Activated CD8-positive, alpha-beta T cell treated with anti-CD3 and anti-CD28 coated beads for 36 hours (primary cell): ENCODE measurements at places on chromosomes 12 and 14. TPM values are rescaled to one million over a fixed set of nuclear protein-coding genes. Genes with fewer than 3 reads are reported as not detected.

GYS2 gene
- total RNA-seq = not detected

- H3K4me3 ChIP-seq = no peak overlapping the region
- no peaks in the 10 kb centered on the region for H3K27me3 ChIP-seq
- no peak overlapping the region for H3K27ac ChIP-seq
- H3K36me3 ChIP-seq = peaks cover 12% of the 10 kb centered on the region
These were observed 2.9 kb upstream of the KLHL42 start for GRCh38 chr12:27777141-27777540.

SLC6A12 gene
- not detected for total RNA-seq

- peaks cover 74% of the 10 kb centered on the region for H3K4me1 ChIP-seq
- no peaks in the 10 kb centered on the region for H3K27me3 ChIP-seq
- peak overlapping the region; percentile 92 for H3K27ac ChIP-seq
- no peaks in the 10 kb centered on the region for H3K36me3 ChIP-seq
- H3K4me3 ChIP-seq = peak overlapping the region; percentile 81
- peak; percentile 35 for DNase-seq
These were observed 80.4 kb upstream of the KCNA1 start for GRCh38 chr12:4829161-4829792.

- H3K36me3 ChIP-seq = peaks cover 37% of the 10 kb centered on the region
- peak; percentile 64 for DNase-seq
- no peaks in the 10 kb centered on the region for H3K27me3 ChIP-seq
- H3K4me1 ChIP-seq = peaks cover 63% of the 10 kb centered on the region
- H3K4me3 ChIP-seq = peak overlapping the region; percentile 92
These were observed 1.4 kb upstream of the FOXN3 start for GRCh38 chr14:89418452-89418851.

PUS1 gene
- 71.7 TPM for total RNA-seq

DNA sequence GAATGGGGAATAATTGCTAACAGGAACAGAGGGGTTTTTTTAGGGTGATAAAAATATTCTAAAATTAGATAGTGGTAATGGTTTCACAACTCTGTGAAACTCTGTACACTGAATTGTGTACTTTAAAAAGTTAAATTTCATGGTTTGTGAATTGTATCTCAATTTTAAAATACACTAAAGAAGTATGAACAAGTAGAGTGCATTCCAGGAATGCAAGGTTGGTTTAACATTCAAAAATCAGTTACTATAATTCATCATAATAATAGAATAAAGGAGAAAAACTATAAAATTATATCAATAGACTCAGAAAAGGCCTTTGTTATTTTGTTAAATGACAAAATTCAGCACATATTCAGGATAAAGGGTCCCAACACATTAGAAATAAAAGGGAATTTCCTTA is 11.1 kb upstream of the BATF start:
- no peak overlapping the region for H3K27ac ChIP-seq
- no peaks in the 10 kb centered on the region for H3K27me3 ChIP-seq
- H3K4me3 ChIP-seq = no peak overlapping the region
- DNase-seq = no peak

DNA sequence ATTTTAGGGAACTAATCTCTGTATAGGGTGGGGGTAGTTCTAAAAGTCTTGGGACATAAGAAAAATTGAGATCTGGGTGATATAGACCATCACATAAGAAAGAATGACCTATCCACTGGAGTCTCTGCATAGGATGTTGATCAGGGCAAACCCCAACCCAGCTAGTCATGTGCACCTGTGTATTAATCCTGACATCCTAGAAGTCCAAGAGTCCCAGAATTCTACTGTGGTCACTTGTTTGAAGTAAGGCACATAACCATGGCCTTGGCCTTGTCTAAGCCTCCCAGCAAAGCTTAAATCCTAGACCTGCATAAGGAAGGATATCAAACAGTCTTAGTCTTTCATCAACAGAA is 334.1 kb upstream of the DCN start:
- no peak overlapping the region for H3K4me3 ChIP-seq
- H3K27ac ChIP-seq = no peak overlapping the region
- no peaks in the 10 kb centered on the region for H3K4me1 ChIP-seq
- no peaks in the 10 kb centered on the region for H3K36me3 ChIP-seq

TSPAN11 gene
- not detected for total RNA-seq

DNA sequence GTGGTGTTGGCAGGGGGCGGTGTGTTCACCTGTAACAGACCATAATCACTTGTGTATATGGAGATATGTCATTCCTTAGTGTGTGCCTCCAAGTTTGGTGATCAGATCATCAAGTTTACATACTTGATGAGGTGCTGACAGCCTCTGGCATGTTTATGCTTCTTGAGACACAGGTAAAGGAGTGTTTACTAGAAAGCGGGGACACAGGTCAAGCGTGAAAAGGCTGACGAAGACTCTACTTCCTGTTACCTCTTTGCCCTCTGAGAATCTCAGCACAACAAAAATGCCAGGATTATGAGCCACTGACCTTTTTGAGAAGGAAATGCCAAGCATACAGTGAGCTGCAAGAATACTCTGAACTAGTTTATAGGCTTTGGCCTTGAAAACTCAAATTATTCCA is 29.6 kb downstream of the PRDM4 start:
- no peak overlapping the region for H3K4me3 ChIP-seq
- H3K4me1 ChIP-seq = no peaks in the 10 kb centered on the region
- no peak for DNase-seq
- peaks cover 25% of the 10 kb centered on the region for H3K36me3 ChIP-seq

DNA sequence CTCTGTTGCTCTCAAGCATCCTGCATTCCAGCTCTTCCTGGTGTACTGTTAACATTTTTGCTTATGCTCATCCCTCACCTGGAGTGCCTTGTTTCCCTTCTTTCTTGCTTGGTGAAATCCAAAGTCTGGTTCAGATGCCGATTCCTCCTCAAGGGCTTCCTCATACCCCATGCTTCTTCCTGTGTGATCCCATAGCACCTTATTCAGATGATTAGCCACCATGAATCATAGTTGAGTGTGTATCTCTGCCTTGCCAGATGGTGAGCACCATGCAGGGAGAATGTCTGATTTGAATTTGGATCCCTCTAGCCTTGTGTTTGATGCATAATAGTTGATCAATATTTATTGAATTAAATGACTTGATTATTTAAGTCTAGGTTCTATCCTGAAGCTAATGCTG is 39.4 kb upstream of the ANO4 start:
- no peaks in the 10 kb centered on the region for H3K27me3 ChIP-seq
- no peak overlapping the region for H3K27ac ChIP-seq
- H3K4me1 ChIP-seq = no peaks in the 10 kb centered on the region
- H3K4me3 ChIP-seq = no peak overlapping the region
- no peak for DNase-seq

- DNase-seq = peak; percentile 34
- H3K4me3 ChIP-seq = peak overlapping the region; percentile 6
- H3K36me3 ChIP-seq = peaks cover 1% of the 10 kb centered on the region
- peaks cover 15% of the 10 kb centered on the region for H3K4me1 ChIP-seq
- H3K27me3 ChIP-seq = no peaks in the 10 kb centered on the region
- peak overlapping the region; percentile 68 for H3K27ac ChIP-seq
These were observed 24.1 kb downstream of the DMAC2L start for GRCh38 chr14:50335989-50336824.

CPNE8 gene
- total RNA-seq = 1.7 TPM

DNA sequence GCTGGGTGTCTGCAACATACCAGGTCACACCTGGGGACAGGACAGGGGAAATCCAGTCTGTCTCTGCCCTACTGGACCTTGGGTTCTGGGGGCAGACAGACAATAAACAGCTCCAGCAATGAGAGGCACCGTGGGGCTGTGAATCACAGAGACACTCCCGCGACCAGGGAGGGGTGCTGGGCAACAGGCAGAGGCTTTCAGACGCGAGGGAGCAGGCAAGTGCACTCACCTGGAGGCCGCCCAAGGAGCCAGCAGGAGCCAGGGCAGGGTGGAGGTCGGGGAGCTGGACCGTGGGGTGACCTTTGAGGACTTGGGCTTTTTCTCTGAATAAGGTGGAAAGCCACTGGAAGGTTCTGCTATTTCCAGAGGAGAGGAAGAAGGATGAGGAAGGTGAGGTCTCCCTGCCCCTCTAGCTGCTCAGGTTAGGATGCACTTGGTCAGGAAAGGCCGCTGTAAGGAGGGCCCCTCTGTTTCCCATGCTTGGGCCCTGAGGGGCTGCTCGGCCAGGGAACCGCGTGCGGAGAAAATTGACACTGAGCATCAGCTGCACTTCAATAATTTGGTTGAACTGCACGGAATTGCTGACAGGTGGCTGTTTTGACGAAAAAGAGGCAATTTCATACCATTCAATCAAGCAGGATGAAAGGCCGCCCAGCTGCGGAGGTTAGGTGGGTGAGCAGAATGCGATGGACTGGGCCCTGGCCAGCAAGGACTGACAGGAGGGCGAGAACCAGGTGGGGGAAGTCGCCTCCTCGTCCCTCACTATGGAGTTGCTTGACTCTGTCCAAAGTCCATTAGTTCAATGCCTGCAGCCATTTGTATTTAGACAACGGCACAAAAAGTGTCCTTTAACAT is 42.2 kb downstream of the JAG2 start:
- peaks cover 21% of the 10 kb centered on the region for H3K27me3 ChIP-seq
- H3K27ac ChIP-seq = no peak overlapping the region
- peaks cover 3% of the 10 kb centered on the region for H3K4me1 ChIP-seq
- H3K36me3 ChIP-seq = no peaks in the 10 kb centered on the region

- H3K36me3 ChIP-seq = peaks cover 1% of the 10 kb centered on the region
- H3K4me3 ChIP-seq = no peak within 1 kb of the TSS
- H3K4me1 ChIP-seq = peaks cover 31% of the 10 kb centered on the region
- no peak for DNase-seq
- peaks cover 1% of the 10 kb centered on the region for H3K27me3 ChIP-seq
These were observed at the start of gene REM2 for GRCh38 chr14:22883173-22883976. REM2 (plus strand) TSS chr14:22883222; CDS start chr14:22883288, 66 bp downstream.

GRCh38 chr14:29442696-29443095 is 485.0 kb downstream of the PRKD1 start:
- H3K36me3 ChIP-seq = no peaks in the 10 kb centered on the region
- H3K4me3 ChIP-seq = no peak overlapping the region

DNA sequence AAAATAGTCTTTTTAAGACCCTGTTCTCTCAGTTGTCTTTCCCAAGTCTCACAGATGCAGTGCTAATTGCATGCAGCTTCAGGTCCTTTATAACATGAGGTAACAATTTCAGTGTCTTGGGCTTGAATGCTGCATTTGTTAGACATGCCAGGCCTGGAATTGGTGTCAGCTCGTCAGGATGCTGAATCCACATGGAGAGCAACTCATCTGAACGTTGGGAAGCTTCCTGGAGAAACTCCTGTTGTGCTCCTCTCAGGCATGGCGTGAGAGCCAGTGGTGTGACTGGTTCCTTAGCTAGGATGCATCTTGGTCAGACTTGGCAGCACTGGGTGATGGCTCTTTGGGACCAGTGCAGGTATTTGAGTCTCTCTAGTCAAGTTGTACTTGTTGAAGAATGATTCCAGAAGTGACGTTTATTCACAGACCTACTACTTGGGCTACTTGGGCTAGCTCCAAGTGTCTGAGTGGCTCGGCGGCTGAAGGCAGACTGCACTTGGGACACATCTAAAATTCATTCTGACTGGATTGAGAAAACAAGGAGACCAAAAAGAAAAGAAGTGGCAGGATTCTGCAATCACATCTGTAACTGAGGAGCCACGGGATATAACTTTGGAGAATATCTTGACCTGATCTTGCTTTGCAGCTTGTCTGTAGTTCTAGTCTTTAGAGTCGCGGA is 134.8 kb upstream of the ARHGAP5 start:
- peaks cover 2% of the 10 kb centered on the region for H3K27me3 ChIP-seq
- no peak for DNase-seq
- H3K36me3 ChIP-seq = no peaks in the 10 kb centered on the region
- H3K4me3 ChIP-seq = no peak overlapping the region
- no peak overlapping the region for H3K27ac ChIP-seq

- no peaks in the 10 kb centered on the region for H3K27me3 ChIP-seq
- no peak overlapping the region for H3K27ac ChIP-seq
- no peaks in the 10 kb centered on the region for H3K36me3 ChIP-seq
These were observed 169.2 kb downstream of the PIK3C2G start for GRCh38 chr12:18430425-18431048.
